ENCODE measurements at places on chromosomes 12 and 14. TPM values are rescaled to one million over a fixed set of nuclear protein-coding genes. Genes with fewer than 3 reads are reported as not detected.

Gene SYCP3
- total RNA-seq = not detected

Gene RNASE2
- total RNA-seq = not detected

Gene KCNC2
- total RNA-seq = not detected

Gene RDH16
- total RNA-seq = 0.82 TPM

Gene HSP90B1
- total RNA-seq = 729 TPM

Gene AKAP3
- total RNA-seq = 1.8 TPM

Gene SLC39A2
- not detected for total RNA-seq

Gene MANSC1
- 21.7 TPM for total RNA-seq

Gene PDE3A
- 0.97 TPM for total RNA-seq

Gene ACOT6
- not detected for total RNA-seq

Gene HHIPL1
- 15.1 TPM for total RNA-seq

Gene GYS2
- total RNA-seq = 0.08 TPM

GRCh38 chr14:50607181-50607580, 47.2 kb downstream of the ATL1 start:
- no peak for DNase-seq

- DNase-seq = no peak
These were observed 19.1 kb downstream of the TPCN1 start for GRCh38 chr12:113240395-113240794.

DNA sequence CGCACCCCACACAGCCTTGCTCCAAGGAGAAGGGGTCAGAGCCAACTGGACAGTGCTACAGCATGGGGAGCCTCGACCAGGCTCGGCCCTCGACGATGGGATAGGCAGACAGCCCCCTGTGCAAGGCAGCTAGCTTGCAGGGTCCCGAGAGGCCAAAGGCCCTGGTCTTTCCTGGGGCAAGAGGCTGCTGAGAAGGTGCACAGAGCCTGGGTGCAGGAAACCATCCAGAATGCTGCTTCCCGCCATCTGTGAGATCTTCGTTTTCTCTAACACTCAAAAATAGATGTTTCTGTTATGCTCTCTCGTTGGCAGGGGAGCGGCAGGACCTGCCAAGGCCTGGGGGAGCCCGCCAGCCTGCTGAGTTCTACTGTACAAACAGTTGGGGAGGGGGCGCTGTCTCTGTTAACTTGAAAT, 168.0 kb upstream of the RTL1 start:
- DNase-seq = no peak

GRCh38 chr14:55733599-55733998, 153.6 kb downstream of the KTN1 start:
- DNase-seq = no peak

DNA sequence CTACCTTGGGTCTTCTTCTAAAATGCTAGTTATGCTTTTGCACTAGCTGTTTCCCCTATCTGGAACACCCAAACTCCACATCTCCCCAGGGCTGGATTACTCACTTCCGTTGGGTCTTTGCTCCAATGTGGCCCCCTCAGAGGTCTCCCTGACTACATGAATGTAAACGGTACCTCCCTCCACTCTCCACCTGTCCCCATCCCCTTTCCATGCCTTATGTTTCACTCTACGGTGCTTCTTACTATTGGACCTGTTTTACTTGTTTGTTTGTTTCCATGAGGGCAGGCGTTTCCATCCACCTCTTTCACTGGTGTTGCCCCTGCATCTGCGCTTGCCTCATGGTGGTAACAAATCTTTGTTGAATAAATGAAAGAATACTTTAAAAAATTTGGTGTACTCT, 256.4 kb downstream of the SNAPC1 start:
- no peak for DNase-seq

- peak; percentile 81 for DNase-seq
These were observed 70.2 kb upstream of the ZFP36L1 start for GRCh38 chr14:68862954-68863594.

GRCh38 chr12:90683871-90684270, 271.1 kb downstream of the CCER1 start:
- no peak for DNase-seq

DNA sequence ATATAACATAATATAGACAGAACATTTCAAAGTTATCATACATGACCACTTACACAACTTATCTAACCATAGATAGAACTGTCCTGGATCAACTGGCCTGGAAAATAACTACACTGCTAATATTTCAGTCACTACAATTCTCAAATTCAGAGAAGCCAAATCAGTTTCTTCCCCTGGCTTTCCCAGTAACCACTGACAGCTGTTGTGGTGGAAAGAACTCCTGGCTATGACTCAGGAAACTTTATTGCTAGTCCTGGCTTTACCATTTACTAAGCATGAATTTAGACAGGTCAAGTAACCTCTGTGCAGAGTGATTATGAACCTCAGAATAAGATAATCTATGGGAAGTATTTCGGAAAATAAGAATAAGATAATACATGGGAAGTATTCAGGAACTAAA, 244.9 kb upstream of the DIO2 start:
- no peak for DNase-seq

DNA sequence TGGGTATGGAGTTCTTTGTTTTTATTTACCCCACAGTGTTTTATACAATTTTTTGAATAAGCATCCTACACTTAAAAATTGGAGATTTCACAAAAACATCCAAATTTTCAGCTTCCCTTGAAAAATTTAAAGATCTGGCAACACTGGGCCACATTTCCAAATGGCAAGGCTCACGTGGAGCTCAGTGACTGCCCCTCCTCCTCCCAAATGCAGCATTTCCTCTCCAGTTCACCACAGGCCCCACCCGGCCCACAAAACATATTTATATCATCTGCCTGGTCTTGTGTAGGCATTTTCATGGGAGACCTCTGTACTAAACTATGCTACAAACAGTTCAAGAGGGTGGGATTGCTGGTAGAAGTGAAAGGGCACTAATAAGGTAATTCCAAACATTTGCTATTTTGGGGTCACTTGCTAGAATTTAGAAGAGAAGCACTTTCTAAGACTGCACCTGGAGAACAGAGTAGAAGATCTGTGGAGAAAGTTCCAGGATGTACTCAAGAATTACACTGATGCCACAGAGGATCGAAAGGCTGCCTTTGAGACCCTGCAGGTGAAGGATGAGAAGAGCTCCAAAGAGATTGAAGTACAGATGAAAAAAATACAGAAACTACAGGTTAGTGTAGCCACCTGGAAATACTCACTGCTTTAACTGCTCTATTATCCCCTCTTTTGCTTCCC, 7.3 kb downstream of the FKBP11 start:
- no peak for DNase-seq

DNA sequence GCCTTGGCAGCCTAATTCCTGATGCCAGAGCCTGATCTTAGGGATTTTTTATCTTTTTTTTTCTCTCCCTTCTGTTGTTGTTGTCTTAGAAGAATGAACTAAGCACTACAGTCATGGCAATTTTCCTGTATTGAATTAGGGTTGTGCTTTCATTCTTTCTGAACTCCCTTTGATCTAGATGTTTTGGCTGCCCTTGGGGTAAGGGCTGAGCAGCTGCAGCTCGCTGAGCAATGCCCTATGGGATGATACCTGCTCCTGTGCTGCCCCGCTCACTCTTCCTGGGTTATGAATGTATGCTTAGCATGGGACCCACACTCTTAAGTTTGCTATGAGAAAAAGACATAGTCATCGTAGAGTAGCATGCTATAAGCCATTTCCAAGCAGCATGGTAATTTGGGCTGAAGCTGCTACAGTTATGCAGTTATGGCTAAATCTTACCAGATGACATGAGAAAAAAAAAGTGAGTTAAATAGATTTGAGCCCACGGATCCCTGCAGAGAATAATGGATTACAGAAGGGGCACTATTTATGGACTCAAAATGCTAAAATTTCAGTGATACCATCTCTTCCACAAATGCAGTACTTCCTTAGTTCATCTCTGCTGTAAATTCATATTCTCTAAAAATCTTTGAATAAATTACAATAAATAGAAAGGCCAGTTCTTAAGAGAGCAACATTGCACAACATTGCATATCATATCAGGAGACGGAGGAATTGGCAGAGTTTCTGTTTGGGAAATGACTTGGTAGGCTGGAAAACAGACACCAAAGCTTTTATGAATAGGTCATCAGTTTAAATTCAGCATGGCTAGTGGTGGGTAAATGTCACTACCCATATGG, 79.2 kb upstream of the PTHLH start:
- DNase-seq = no peak

DNA sequence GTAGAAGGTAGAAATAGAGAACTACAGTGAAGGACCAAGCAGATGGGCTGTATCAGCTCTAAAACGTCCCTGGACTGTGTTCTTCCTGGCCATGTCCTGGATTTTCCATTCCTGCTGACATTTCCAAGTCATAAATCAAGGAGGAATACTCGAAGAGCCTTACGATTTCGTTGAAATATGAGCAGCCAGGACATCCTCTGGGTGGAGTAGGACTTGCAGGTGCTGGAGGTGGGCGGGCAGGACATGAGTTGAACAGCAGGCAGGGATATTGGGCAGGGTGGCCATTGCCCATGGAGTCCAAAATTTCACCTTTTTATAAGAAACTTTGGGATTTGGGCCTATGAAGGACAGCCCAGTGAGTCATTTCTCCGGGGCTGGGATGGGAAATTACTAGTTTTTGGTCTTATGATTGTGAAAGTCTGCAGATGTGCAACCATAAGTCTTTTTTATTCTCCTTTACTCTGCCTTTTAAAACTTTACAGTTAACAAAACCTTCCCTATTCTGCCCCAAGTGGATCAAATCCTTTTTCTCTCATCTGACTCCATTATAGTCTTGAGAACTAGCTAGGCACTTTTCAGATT, 88.8 kb downstream of the TMX1 start:
- no peak for DNase-seq

GRCh38 chr12:131927110-131928079, 1.7 kb upstream of the PUS1 start:
- no peak for DNase-seq

- DNase-seq = no peak
These were observed 11.2 kb downstream of the COX14 start for GRCh38 chr12:50123203-50123602.

- DNase-seq = no peak
These were observed 55.7 kb downstream of the LIN52 start for GRCh38 chr14:74140374-74140850.

DNA sequence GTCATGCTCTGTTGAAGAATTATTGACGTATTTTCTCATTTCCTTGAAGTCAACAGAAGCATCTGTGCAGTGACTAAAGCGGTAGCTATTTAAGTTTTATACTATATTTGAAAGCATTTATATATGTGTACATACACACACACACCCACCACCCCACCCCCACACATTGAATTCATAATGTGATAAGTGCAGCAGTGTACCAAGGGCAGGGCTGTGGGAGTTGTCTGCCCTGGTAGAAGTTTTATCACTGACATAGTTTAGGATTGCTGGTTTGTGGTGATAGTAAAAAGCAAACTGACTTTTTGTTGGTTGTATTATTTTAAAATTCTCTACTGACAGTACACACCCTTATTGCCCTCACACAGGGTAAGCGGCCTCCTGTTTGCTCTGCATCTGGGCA, 39.1 kb downstream of the GAS2L3 start:
- DNase-seq = no peak

GRCh38 chr12:106918746-106919145, 37.0 kb upstream of the TMEM263 start:
- peak; percentile 39 for DNase-seq
